Epithelial cell of proximal tubule (primary cell): ENCODE measurements at places on chromosomes 16 and 17. TPM values are rescaled to one million over a fixed set of nuclear protein-coding genes. Genes with fewer than 3 reads are reported as not detected.

DNA sequence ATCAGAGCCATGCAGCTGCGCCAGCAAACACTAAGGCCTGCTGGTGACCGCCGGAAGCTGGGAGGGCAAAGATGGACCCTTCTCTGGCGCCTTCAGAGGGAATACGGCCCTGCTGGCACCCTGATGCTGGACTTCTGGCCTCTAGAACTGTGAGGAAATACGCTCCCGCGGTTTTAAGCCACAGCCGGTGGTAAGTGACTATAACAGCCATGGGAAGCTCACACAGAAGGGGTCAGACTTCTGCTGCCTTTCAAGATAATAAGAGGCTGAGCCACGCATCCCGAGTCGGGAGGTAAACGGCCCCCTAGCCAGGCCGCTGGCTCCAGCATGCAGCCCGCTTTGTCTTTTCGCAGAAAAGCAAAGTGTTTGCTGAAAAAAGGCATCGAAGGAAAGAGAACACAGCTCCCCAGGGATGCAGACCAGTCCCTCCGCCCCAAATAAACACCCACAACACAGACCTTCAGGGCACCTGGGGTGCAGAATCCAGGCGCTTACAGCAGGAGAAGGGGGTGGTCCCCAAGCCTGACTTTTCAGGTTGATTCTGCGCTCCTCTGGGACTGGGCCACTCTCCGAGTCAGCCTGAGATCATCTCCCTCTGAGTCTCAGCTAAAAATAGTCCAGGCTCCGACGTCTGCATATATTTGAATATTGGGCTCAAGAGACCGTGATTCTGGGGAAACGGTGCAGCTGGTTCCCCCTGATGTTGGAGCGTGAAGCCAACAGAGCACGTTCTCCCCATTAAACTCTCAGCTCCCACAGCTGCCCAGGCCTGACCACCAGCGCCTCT, 89.7 kb downstream of the MGAT5B start:
- no peak for DNase-seq

Gene HAP1
- 0.06 and 0.14 TPM in 2 replicates for total RNA-seq

- DNase-seq = peak; percentile 52
These were observed 21.6 kb upstream of the SCNN1B start for GRCh38 chr16:23280483-23280967.

Gene LONP2
- 21.6 and 23.7 TPM in 2 replicates for total RNA-seq

DNA sequence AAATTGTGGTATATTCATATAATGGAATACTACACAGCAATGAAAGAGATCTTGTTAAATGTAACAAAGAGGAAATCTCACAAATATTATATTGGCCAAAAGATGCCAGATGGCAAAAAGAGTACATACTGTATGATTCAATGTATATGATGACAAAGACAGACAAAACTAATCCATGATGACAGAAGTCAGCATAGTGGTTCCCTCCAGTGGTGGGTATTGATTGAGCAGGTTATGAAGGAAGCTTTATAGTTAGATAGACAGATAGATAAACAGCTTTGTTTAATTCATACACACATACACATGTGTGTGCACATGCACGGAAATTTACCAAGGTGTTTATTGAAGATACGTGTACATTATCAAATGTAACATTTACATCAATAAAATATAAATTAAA, 74.4 kb upstream of the SMIM36 start:
- DNase-seq = no peak

Gene OTOP2
- total RNA-seq = not detected in 2 replicates

Gene PLD6
- total RNA-seq = 0.92 and 3.3 TPM in 2 replicates

DNA sequence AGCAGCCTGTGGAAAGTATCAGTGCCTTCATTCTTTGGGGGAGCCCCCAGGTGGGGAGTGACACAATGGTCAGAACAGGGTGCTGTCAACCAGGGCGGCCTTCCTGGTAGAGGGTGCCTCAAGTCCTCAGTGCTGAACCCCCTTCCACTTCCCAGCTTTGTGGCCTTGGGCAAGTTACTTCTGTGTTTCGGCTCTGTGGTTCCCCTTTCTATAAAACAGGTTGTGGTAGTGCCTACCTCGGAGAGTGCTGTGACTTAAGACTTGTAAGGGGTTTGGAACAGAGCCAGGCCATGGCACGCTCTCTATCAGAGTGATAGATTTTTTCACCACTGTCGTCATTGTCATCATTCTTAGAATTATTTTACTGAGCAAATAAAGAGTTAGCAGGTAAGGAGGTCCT, 141.1 kb downstream of the CCDC182 start:
- no peak for DNase-seq

DNA sequence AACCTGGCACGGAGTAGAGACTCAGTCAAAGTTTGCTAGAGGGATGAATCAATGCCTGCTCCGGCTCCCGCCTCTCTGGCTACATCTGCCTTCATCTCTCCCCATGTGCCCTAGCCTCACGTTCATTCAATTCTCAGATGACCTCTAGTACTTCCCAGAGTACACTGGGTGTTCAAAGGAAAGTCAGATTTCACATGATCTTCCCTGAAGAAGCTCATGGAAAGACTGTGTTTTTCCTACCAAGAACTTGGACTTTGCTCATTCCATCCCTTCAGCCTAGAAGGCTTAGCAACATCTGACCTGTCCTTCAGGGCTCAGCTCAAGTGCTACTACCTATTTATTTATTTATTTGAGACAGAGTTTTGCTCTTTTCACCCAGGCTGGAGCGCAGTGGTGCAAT, 11.1 kb upstream of the TNK1 start:
- no peak for DNase-seq

DNA sequence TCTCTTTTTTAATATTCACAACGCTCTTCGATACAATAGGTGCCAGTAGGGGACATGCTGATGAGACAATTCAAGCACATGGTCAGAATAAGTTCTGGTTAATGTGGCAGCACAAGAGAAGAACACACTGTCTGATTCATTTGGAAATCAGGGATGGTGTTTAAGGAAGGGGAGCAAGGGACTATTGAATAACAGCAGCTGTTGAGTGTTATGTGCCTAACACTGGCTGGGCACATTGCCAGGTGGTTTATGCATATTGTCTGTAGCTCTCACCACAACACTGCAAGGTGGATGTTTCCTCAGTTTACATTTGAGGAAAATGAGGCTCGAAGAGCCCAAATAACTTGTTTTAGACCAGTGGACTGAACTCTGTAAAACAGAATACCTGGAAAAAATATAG, 44.2 kb downstream of the LYRM9 start:
- DNase-seq = no peak
